ENCODE measurements at places on chromosomes 7 and 10.
A peak's percentile ranks its signal among the peaks of the same experiment; 100 is the strongest.

- no peak for DNase-seq
Observed at GRCh38 chr10:2137549-2138174, 400.3 kb upstream of the ADARB2 start.

DNA sequence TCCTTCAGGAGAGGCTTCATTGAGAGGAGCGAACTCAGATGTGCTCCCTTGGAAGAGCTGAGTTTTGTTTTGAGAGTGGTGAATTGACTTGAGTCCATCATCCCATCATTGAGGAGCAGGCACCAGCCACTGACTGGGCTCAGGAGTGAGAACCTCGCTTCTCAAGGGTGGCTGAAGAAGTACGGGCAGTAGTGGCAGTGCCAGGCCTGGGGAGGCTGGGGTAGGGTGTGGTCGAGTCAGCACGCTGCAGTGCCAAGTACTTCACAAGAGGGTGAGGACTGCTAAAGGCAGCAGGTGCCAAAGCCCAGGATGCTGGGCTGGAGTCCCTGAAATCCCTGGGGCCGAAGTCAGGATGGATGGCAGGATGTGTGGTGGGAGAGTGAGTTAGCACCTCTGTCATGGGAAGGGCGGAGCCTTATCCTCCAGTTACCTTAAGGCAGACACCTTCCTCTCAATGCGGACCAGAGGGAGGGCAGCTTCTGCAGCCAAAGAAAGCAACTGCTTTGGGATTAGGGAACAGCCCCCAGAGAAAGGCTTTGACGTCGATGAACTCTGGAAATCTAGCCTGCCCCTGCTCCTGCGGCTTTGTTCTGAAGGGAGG, 210.3 kb downstream of the CAMK1D start:
- no peak for DNase-seq

- peak; percentile 56 for DNase-seq
Observed at GRCh38 chr10:6148251-6148701, 54.5 kb upstream of the PFKFB3 start.

GRCh38 chr7:90629297-90629918, 33.3 kb downstream of the CDK14 start:
- no peak for DNase-seq

DNA sequence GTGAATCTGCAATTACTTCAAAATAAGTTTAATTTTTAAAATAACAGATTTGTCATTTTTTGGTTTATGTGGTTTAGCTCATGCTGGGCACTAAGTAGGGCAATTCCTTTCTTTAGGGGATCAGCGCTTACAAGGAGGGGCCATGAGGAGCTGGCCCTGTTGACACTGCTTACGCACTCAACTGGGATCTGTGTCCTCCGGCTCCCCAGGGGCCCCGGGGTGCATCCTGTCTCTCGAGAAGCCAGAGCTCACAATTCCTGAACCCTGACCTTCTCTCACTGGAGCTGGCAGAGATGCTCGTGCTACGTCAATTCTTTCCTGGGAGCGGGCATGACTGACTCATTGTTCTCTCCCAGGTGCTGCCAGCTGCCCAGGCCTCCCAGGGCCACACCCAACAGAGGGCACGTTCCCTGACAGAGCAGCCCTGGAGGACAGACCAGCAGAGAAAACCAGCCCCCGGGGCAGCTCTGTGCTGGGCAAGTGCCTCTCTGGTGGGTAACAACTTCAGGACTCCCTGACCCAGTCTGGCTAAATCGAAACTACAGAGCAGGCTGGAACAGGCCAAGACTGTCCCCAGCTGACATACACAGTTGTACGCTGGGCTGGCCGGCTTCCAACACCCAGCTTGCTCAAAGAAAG, 36.8 kb downstream of the CTBP2 start:
- DNase-seq = peak; percentile 76

DNA sequence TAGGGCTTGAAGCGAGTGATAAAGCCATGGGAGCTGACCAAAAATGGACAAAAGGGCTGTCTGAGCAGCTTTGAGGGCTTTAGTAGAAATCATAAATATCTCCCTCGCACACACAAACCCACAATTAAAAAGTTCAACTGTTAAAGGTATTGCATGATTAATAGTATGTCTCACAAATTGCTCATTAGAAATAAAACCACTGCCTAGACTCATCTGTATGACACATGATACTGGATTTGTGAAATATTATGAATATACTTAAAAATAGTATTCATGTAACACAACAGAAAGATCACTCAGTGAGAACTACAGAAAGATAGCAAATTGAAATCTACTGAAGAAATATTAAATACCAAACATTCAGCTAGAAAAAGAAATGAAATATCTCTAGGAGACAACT, 11.9 kb upstream of the PTPN12 start:
- no peak for DNase-seq

DNA sequence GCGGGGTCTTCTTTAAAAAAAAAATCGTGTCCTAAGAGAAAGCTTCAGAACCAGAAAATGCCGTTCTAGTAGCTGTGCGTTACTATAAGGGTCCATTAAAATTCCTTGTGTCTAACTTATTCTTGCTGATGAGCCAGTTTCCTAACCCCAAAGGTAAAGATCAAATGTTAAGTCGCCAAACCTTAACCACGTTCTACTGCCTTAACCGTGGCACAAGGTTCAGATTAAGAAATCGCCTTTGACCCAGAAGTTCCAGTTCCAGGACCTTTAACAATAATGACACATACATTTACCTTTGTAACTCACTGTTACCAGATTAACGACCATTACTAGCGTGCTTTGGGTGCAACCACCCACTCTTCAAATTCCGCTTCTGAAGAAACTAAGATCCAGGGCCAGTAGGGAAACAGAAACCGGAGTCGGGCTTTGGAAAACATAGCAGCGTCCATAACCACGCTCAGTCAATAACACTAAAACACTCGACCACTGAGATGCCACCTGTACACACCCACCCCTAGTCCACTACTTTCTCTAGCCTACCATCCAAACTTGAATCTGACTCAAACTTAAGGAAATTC, 620 bp downstream of the BET1 start:
- no peak for DNase-seq

- DNase-seq = peak; percentile 74
Observed at GRCh38 chr10:125038637-125039036, 96.7 kb downstream of the ZRANB1 start.

Data from lower lobe of right lung (tissue), 2 donors.